ENCODE measurements at places on chromosomes 12 and 14.

DNA sequence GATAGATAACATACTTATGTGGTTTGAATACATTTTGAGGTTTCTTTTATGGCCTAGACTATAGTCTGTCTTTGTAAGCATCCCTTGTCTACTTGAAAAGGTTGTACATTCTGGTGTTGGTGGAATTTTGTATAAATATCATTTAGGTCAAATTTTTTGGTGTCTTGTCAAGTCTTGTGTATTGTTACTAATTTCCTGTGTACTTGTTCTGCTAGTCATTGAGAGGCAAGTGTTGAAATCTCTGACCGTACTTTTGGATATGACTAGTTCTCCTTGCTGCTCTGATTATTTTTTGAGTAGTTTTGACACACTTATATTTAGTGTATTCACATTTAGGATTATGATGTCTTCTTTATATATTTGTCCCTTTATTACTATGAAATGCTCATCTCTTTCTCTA is 219.6 kb downstream of the CCDC91 start:
- no peak for DNase-seq

GRCh38 chr14:95961481-95961880 is 77.7 kb upstream of the C14orf132 start:
- no peak for DNase-seq

GRCh38 chr14:77908847-77909246 is 108.9 kb downstream of the ADCK1 start:
- DNase-seq: no peak

DNA sequence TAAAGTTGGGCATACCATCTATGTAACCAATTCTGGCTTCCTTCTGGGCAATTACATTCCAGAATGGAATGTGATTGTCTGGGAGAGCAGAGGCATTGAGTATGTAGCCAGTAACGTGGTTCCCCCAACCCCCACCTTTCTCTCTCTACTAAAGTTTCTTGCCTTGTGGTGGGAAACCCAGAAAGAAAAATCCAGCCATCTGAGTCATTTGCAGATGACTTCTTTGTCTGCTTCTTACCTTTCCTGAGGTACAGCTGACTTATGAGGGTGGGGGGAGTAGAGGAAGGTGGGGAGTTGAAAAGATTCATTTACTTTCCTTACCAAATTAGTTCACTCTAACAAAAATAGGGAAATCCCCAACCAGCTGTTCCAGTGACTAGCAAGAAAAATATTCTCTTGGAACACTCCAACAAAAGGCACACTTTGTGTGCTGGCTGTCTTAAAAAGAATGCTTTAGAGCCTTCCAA is 112.1 kb upstream of the FRMD6 start:
- no peak for DNase-seq

DNA sequence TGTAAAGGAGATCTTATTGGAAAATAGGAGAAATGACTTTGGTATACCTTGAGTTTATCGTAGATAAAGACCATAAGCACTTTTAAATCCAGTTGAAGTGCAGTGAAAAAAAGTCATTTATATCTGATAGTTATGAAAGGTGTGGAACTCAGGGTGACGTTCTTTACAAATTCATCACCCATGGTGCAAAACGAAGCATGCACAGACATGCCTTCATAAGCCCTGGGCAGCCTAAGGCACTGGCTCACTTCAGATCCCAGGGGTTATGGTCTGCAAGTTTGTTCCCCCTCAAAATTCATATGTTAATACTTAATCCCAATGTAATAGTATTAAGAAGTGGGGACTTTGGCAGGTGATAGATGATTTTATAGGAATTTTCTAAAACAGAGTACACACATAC is 1216.4 kb upstream of the USP15 start:
- DNase-seq: no peak

DNA sequence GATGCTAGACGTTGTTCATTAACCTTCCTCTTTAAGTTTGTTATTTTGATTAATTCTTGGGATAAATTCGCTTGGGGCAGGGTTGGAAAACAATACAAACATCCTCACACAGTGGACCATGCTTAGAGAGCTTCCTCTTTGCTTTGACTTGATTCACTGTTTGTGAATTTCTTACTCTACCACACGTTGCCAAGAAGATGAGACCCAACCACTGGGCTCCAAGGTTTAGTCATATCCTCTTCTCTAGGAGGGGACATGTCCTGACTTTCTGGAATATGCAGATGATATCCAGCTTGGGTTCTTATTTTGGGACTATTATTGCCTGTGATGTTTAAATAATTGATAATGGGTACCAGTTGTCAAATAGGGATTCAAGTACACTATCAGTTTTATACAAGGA is 428.2 kb downstream of the ATP23 start:
- no peak for DNase-seq

DNA sequence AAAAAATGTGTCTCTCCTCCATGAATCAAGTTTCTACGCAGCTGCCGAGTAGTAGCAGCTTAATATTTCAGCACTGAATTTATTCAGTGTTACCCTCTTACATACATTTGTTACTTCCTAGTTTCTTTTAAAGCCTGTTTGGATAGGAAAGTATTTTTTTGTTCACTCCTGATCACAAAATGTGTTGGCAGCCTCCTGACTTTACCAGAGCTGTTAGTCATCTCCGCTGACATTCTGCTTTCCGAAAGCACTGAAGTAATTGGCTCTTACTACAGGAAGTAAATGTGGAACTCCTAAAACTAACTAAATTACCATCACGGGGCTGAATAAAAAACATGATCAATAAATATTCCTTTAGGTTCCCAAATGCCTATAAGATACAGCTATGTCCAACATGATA is 225.5 kb downstream of the EPS8 start:
- DNase-seq: peak; percentile 35

DNA sequence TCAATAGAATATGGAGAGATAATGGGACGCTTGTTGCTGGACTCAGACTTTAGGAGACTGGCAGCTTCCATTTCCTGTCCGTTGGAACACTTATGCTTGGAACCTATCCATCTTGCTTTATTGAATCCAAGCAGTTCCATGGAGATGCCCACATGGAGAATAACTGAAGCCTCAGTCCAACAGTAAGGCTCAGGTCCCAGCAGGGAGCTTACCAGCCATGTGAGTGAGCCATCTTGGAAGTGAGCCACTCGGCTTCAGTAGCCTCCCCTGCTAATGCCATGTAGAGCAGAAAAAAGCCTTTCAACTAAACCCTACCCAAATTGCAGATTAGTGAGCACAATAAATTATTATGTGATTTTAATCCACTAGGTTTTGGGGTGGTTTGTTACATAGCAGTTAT is 538.8 kb upstream of the STXBP6 start:
- no peak for DNase-seq

- DNase-seq: no peak
These were observed 27.9 kb downstream of the BAZ2A start for GRCh38 chr12:56602239-56602638.

DNA sequence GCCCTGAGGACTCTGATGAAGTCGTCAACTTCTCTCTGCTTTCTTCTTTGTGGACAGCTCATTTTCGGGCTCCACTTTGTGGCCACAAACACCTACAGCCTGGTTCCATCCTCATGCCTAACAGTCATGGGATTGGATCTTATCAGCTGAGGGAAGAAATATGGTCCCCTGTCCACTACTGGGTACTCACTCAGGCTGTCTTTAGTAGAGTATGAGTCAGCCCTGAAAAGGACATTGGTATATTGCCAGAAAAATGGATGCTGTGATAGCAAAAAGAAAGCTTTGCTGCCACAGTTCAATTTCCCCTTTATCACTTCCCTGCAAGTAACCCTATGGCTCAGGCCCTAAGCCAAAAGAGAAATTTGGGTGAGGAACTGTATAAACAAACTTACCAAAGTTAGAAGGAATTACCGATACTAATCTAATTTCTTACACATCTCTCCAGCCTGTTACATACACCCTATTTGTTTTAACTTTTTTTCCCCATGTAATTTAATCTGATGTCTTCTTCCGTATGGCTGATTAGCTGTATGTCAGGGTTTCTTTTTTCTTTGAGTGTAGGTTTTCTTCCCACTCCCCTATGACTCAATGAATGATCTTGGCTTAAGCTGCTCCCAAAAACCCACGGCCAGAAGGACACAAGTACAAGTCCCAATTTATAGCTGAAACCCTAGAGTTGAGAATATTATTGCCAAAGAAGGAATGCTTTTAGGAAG is 29.1 kb downstream of the MTHFD1 start:
- DNase-seq: no peak

DNA sequence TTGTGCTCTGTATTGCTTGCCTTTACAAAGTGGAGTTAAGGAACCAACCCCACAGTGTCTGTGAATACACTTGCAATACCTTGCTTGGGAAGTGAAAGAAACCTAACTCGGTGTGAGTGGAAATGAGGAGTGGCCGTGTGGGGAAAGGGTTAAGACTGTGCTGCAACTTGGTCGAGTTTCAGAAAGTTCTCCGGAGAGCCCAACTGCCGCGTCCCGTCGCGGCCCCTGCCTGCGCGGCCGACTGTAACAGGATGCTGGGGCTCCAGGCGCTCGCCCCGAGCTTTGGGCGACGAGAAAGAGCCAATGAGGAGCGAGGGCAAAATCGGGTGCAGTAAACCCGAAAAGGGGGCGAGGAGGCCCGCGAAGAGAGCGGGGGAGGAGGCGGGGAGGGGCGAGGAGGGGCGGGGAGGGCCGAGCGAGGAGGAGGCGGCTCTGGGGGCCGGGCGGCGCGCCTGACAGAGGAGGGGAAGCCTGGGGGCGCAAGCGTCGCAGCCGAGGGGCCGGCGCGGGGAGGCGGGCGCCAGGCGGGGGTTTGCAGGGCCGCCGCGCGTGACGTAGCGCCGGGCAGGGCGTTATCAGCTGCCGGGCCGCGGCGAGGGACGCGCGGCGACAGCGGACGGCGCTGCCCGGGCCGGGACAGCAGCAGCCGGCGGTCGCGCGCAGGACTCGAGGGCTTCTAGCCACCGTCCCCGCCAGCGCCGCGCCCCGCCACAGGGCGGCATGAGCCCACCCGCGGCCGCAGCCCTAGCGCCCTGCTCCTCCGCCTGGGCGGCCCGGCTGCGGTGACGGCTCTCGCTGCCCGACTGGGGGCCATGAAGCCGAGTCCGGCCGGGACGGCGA is at the start of gene DACT1:
Gene DACT1 (plus strand): TSS at position 572 of the 840 bp plus-strand sequence. CDS start 241 bp downstream, at position 813.
- DNase-seq: peak; percentile 96

DNA sequence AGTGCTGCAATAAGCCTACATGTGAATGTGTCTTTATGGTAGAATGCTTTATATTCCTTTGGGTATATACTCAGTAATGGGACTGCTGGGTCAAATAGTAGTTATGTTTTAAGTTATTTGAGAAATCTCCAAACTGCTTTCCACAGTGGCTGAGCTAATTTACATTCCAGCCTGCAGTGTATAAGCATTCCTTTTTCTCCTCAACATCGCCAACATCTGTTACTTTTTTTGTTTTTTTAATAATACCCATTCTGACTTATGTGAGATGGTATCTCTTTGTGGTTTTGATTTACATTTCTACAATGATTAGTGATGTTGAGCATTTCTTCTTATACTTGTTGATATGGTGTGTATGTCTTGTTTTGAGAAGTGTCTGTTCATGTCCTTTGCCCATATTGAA is 1186.2 kb downstream of the BCL11B start:
- no peak for DNase-seq

DNA sequence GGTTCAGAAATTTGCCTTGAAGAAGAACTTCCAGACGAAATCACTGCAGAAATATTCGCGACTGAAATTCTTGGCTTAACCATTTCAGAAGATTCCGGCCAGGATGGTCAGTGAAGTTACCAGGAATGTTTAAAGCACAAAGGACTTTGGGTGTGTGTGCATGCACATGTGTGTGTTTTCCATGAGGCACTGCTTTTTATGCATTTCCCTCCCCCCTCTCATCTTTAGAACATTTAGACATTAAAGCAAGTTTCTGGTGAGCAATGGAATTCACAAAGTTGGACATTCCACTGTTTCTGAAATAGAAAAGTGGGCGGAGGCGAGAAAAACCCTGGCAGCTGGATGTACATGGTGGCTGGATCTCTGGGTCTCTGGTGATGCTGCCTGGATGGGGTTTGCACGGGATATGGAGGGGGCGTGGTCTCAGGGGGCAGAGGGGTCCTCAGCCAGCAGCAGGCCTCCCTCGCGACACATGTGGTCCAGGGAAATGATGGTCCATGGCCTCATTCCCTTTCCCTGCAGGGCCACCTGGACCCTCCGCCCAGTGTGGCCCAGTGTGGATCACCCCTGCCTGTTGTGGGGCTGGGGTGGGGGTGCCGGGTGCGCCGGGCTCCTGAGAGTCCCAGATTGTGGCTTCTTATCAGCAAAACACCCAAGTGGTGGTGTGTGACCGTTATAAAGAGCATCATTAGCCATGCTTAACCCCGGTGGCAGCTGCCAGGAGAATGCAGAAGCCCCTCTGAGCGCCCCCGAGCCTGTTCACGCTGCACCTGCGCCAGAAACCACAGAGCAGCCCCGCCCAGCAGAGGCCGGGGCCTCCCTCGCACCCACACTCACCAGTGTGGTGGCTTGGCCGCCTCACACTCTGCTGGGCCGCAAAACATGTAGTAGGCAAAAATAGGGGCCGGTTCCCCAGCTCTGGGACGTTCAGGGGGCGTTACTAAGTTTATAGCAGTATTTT is 17.8 kb upstream of the BCL7A start:
- peak; percentile 62 for DNase-seq

DNA sequence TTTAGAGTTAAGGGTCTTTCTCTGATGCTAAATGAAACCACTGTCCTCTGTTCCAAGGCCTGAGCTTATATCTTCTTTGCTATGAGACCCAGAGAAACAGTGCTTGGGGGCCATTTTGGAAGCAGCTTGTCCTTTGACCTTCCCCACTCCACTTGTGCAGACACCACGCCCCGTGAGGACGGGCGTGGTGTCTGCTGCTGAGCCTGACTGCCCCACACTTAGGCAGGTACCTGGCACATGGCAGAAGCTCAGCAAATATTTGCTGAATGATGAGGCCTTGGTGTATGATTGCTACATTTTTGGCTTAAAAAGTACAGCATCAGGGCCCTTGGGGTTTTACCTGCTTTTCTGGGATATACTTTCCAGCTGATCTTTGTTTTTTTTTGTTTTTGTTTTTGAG is 69.9 kb downstream of the RASSF3 start:
- DNase-seq: no peak

DNA sequence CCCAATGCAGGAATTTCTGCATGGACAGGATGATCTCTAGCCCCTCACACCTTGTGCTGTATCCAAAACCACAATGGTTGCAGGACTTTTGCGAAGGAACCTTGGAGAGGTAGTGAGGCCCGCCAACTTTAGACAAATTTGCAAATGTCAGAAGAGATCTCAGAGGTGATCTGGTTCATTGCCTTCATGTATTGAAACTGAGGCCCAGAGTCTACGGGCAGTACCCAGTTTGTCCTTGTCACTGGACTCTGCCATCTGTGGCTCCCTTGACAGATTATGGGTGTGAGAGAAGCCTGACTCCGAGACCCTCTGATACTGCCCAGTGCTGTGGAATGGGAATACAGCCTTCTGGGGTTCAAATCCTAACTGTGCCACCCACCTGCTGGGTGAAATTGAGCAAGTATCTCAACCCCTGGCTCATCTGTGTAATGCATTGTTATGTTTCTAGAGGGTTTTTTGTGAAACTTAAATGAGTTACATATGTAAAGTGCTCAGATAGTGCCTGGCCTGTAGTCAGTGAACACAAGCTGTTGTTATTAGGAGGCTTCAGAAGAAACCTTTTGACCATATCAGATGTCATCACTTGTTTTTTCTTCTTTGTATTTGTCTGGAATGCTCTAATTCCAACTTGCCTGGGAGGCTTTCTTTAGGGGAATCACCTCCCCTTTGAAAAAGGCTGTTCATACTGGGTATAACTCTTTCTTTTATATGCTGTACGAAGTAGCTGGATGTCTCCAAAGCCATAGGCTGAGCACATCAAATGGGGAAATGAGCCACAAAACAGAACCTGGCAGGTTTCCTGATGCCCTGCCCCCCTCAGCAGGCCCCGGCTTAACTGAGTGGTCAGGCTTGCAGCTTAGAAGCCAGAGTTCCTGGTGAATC is 71.4 kb upstream of the SRSF5 start:
- DNase-seq: no peak
